GM23338 (cell line): ENCODE measurements at places on chromosomes 4 and X. TPM values are rescaled to one million over a fixed set of nuclear protein-coding genes. Genes with fewer than 3 reads are reported as not detected.

DNA sequence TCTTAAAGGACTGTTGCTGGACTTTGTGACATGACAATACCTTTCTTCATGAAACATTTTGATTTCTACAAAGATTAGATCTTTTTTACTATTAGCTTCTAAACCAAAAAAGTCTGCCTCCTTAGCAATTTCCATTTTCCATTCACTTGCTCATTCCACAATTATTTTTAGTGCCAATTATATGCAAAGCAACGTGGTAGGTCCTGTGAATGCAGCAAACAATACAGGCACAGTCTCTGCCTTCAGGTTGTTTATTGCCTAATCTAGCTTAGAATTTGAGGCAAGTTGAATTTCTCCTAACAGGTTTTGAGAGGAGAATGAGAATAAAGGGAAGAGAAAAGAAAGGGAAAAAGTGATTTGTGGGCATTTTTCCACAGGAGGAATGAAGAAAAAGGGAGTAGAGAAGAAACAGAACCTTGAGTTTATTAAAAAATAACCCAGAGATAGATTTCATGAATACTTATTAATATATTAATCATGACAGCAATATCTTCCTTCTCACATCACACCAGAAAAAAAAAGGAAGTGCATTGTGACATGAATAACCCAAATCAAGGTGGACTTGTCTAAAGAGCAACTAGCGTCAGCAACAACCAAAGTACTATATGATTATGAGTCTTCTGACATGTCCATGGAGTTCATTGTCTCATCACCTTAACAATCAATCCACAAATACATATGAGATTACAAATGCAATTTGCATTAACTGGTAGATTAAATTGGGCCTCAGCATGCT lies 16.3 kb upstream of the FRYL start:
- no peaks in the 10 kb centered on the region for H3K36me3 ChIP-seq
- no peak for DNase-seq

DNA sequence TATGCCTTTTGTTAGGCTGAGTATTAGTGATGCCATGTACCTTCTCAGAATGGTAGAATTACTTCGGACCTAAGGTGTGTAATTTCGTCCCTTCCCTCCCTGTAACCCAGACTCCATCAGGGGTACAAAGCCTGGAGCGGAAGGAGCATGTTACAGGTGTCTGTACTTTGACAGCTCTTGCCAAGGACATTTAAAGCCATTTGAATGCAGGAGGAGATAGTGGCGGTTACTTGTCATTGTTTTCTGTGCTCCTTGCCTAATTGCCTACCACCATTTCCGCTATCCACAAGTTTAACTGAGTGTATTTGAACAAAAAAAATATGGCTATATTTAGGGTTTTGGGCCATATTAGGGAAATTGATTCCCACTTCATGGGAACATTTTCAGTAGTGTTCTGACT lies 1.8 kb downstream of the FNIP2 start:
- peaks cover 20% of the 10 kb centered on the region for H3K27me3 ChIP-seq
- no peak overlapping the region for H3K27ac ChIP-seq
- no peaks in the 10 kb centered on the region for H3K36me3 ChIP-seq
- H3K4me3 ChIP-seq, result no peak overlapping the region
- no peak for DNase-seq

GRCh38 chr4:159607809-159608208 lies 504.9 kb downstream of the RAPGEF2 start:
- 0 out of 2 replicates have a peak overlapping the region, but pooled peaks have one; percentile 29 for H3K27ac ChIP-seq
- DNase-seq, result peak; percentile 30
- H3K4me1 ChIP-seq, result no peaks in the 10 kb centered on the region; the same call in 1 of the 2 replicates
- H3K27me3 ChIP-seq, result no peaks in the 10 kb centered on the region
- H3K4me3 ChIP-seq, result no peak overlapping the region

DNA sequence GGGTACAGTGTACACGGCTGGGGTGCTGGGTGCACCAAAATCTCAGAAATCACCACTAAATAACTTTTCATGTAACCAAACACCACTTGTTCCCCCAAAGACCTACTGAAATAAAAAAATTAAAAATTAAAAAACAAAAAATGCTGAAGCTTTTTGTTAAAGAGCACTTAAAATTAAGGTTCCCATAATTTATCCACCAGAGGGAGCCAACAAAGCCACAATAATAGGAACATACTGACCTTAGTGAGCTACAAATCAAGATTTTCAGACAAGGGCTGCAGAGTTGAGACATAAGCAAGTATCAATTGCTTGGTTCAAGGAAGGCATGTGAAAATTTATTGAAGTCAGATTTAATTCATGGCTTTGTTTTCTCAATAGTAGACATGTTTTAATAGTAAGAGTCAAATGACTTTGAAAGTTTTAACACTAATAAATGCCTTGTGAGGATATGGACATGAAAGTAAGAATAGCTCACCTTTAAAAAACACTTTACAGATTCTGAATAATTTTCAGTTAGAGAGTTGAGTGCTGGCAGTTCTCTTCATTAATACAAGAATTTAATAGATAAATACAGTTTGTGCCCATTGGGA lies 43.0 kb upstream of the SCOC start:
- H3K27me3 ChIP-seq, result no peaks in the 10 kb centered on the region
- DNase-seq, result peak; percentile 62
- no peaks in the 10 kb centered on the region for H3K4me1 ChIP-seq
- no peaks in the 10 kb centered on the region for H3K36me3 ChIP-seq
- H3K27ac ChIP-seq, result no peak overlapping the region

DNA sequence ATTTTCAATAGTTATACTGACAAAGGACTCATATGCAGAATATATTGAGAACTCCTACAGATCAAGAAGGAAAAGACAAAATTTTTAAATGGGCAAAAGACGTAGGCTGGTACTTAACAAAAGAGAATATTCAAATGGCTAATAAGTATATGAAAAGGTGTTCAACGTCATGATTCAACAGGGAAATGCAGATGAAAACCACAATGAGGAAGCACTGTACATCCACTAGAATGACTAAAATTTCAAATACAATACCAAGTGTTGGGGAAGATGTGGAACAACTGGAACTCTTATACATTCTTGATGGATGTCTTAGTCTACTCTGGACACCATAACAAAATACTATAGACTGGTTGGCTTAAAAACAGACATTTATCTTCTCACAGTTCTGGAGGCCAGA lies 1.3 kb upstream of the MRFAP1L1 start:
- H3K4me1 ChIP-seq, result peaks cover 20% of the 10 kb centered on the region
- H3K27me3 ChIP-seq, result no peaks in the 10 kb centered on the region; the same call in 1 of the 2 replicates
- no peak for DNase-seq
- no peak overlapping the region for H3K27ac ChIP-seq
- H3K36me3 ChIP-seq, result peaks cover 11% of the 10 kb centered on the region

DNA sequence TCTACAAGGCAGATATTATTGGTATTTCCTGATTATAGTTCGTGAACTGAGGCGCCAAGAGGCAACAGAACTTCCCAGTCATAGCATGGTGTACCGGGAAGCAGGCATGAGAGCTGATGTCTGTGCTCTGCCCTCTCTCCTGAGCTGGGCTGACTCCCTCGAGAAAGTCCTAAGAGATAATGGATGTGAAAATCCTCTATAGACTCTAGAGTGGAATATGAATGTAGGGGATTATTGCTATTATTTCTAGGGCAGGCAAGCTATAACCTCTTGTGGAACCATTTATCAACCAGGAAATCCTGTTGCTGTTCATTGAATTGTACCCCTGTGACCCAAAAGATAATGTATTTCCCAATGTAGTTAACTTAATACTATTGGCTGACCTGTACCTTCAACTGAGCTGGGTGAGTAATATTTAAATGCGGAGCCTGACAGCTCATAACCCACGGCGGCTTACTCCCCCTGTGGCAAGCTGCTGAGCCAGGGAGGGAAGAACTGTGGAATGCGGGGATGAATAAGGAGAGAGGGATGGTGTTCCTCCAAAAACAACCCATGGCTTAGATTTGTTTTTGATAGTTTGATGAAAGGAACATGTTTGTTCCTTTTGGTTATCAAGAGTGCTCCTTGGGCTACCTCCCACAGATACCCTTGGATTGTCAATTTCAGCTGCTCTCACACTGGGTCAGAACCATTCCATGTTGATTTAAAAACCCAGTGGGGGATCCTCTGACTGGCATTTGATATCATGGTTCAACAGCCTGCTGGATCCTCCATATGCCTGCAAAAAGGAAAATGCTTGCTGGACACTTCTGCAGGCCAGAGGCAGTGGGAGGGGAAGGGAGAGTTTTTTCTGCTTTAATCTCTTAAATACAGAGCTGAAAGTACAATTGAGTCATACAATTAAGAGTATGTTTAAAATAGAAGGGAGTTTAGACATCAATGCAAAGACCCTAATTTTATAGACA lies 339.0 kb upstream of the BOD1L1 start:
- peak; percentile 27 for DNase-seq
- no peaks in the 10 kb centered on the region for H3K36me3 ChIP-seq

DNA sequence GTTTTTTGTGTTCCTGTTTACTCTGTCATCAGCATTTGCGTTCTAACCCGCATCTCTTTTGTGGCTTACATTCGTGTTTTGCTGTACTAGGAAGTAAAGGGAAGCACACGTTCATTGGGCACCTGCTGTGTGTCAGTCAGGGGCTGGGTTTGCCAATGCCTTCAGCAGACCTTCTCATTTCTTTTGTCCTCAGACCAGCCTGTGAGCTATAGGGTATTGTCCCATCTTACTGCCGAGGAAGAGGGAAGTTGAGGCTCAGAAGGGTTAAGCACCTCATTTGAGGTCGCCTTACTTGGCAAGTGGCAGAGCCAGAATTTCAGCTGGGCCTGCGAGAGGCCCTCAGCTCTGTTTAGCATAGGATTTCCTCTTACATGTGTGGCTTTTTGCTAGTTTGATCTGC lies 8.7 kb downstream of the TBC1D14 start:
- no peak for DNase-seq
- no peak overlapping the region for H3K4me3 ChIP-seq
- H3K36me3 ChIP-seq, result no peaks in the 10 kb centered on the region
- H3K27me3 ChIP-seq, result no peaks in the 10 kb centered on the region
- peak overlapping the region; percentile 70; the same call in 1 of the 2 replicates for H3K27ac ChIP-seq

- no peak overlapping the region for H3K27ac ChIP-seq
- H3K4me1 ChIP-seq, result no peaks in the 10 kb centered on the region
- peak; percentile 20 for DNase-seq
- no peak overlapping the region for H3K4me3 ChIP-seq
These were observed 39.4 kb downstream of the PPM1K start for GRCh38 chr4:88244816-88245579.

The C4orf50 gene
- total RNA-seq, result 0.19 and 0.31 TPM in 2 replicates

The HGFAC gene
- 0.94 TPM in 1 of 2 replicates, not detected in the other for total RNA-seq

The GLOD5 gene
- total RNA-seq, result not detected in 2 replicates

The UBQLN2 gene
- 35.7 and 42.0 TPM in 2 replicates for total RNA-seq

The CD40LG gene
- not detected in 2 replicates for total RNA-seq
